Small intestine (tissue), 16 donors: ENCODE measurements at places on chromosomes 11 and 22.

DNA sequence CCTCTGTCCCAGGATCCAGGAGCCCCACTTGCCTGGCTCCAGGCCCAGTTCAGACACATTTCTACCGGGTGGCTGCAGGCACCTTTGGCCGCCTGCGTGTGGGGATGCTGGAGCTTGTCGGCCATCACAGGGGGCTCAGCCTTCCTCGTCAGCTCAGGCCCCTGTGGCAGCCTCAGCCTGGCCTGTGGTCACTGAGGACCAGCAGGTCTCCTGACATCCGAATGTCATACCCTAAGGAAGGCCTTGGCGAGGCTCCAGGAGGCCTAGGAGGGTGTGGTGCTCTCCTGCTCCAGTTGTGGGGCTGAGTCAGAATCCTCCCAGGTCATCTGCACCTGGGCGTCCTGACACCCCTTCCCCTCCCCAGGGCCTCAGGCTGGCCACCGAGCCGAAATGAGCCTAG is 14.9 kb upstream of the SOX10 start:
- DNase-seq: no peak

DNA sequence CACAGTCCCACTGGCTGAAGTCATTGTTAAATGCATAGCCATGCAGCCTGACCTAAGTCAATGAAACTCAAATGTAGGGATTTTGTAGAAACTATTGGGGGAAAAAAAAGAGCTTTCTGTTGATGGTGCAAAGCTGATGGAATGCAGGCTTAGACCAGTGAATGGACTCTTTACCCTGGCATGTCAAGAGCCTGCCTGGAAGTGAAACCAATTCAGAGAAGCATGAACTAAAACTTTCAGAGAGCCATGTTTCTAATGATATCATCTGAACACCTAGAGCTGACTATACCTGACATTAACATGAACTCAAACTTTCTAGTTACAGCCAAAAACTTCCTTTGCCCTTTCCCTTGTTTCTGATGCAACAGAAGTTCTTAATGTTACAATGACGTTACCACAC is 89.0 kb downstream of the APIP start:
- DNase-seq: peak; percentile 17

GRCh38 chr11:88806410-88806809 is 259.4 kb downstream of the GRM5 start:
- DNase-seq: no peak

GRCh38 chr11:106879832-106880546 is 138.3 kb downstream of the GUCY1A2 start:
- no peak for DNase-seq

DNA sequence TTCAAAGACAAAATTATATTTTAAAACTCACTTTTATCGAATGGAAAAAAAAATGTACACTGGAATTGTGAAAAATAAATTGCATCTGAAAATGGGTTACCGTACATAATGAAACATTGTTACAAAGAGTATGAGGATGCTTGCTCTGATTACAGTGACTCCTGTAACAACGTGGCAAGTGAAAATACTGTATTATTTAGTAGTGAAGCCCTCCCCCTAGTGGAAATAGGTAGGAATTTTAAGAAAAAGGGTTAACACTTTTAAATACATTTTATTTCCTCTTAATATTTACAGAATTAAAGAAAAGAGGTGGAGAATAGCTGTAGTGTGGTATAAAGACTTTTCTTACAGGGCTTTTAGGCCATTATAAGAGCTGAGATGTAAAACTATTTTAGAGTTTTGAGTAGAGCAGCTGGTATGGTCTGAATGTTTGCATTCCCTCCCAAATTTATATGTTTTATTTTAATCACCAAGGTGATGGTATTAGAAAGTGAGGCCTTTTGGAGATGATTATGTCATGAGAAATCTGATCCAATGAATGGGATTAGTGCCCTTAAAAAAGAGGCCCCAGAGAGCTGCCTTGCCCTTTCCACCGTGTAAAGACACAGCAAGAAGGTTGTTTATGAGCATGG is 25.2 kb downstream of the FAM76B start:
- peak; percentile 65 for DNase-seq

DNA sequence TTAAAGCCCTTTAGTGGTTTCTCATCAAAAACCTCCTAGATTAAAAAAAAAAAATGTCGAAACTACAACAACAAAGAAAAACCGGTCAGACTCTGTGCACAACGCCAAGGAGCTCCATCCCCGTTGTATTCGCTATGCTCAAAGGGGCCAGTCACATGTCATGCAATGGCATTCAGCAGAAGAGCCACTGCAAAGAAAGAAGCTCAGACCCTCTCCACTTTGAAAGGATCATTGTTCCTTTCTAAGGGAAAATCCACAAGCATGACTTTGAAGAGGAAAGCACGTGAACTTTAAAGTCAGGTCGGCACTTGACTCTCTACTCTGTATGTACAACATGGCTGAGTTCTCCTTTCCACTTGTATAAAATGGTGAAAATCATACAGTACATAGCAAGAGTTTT is 655.6 kb downstream of the ETS1 start:
- no peak for DNase-seq

GRCh38 chr22:50620593-50621355 is 7.2 kb downstream of the ARSA start:
- peak; percentile 51 for DNase-seq

GRCh38 chr11:76698321-76699043 is 27.9 kb upstream of the LRRC32 start:
- DNase-seq: no peak

DNA sequence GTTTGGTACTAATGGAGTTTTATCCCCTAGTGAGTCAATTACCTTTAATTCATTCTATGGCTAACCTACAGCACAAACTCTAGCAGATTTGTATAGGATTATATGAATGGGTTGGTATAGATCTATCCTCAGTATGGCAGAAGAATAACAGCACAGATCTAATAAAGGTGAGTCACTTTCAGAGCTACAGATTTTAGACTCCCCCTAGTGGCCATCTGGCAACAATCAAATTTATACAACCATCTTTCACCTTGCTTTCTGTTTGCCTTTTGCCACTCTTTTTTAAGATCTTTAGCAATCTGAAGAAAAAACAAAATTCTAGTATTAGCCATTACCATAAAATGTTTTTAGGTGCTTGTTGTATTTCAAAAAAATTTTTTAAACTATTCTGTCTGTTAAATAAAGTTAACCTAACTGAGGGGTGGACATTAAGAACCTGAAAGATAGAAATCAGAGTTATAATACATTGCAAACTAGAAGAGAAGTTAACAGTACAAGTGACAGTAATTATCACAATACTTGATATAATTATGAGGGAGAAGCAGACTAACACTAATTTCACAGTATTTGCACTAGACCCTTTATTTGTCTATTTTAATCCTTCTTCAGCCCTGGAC is 25.8 kb downstream of the DDIAS start:
- DNase-seq: peak; percentile 77

GRCh38 chr11:45899448-45900174 is 7.5 kb downstream of the FREY1 start:
- peak; percentile 45 for DNase-seq

DNA sequence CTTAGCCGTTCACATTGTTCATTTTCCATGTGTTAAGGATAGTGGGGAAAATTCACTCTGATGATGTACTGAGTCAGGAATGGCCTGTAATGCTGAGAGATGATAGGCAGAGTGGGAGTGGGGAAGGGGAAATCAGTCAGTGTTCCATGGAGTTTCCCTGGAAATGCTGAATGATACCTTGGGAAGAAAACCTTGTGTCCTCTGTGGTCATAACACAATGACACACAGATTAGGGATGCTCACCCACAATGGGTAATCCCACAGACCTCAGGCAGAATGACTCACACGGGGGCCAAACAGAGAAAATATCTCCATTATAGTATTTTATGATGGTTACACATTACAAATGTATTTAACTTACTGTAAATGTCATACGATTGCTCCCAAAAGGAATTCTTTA is 118.0 kb downstream of the SNX19 start:
- DNase-seq: no peak

DNA sequence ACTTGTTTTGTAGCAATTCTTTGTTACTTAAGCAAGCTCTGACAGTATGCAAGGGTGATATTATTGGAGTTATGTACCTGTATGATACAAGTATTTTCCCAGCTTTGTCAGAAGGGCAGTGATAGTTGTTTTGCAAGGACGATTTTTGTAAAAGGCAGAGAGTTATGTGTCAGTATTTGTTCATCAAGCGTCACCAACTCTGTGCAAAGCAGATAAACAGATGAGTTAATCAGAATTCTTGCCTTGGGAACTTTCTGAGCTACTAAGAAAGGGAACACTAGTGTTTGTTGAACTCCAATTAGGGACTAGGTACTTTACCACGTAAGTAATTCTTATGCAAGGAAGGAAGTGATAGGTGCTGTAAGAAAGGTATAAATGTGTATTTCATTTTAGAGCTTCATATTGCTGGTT is 1.4 kb downstream of the USP47 start:
- peak; percentile 50 for DNase-seq
